T47D (cell line): ENCODE measurements at places on chromosomes 4 and X.

DNA sequence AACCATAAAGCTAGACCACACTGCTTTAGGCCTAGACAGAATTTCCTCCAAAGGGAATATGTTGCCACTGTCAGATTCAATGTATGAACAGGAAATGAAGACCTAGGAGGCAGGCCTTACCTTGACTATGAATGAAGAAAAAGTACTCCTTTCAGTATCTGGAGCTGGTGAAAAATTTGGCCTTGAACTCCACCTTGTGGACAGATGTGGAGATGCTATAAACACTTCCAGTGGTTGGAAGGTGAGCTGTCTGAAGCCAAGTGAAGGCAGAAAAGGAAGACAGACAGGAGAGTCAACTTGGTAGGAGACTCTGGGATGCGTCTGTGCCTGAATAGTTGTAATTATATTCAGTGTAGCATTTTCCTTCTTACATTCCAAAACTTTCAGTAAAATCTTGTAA lies 17.2 kb downstream of the SPIN3 start:
- DNase-seq: peak; percentile 17

DNA sequence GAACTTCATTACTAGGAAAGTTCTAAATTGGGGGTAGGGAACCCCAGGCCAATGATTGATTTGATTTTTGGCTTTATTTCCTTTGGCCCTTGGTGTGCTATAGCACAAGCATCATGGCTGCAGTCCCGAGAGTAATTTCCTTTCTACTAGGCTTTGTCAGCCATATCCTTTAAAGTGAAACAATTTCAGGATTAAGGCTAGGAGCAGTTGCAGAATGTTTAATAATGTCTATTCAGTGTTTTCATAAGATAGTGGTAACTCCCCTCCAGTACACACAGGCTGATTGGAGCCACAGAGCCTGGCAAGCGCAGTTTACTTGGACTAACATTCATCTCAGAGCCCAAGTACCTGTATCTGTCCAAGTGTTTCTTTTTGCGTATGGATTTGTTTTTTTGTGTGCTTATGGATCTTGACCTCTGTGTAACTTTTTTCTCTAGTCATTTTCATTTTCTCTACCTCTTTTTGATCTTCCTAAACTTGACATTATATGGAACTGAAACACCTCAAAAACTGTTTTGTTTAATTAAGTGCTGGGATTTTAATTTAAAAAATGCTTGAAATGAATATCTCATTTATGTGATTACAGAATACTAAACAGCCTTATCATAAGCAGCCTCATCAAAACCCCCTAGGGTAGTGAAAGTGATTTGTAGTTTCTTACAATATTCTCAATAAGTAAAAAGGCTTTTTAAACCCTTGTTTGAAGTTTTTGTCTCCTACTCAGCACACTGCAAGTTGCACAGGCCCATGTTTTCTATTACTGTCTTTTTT lies 7.5 kb downstream of the STIM2 start:
- DNase-seq: no peak

- DNase-seq: no peak
Measured at GRCh38 chrX:132924426-132924825, 34.0 kb downstream of the HS6ST2 start.

- no peak for DNase-seq
Measured at GRCh38 chr4:76737180-76737579, 160.8 kb downstream of the SOWAHB start.

GRCh38 chr4:7337196-7338058 lies 97.3 kb downstream of the PSAPL1 start:
- no peak for DNase-seq

DNA sequence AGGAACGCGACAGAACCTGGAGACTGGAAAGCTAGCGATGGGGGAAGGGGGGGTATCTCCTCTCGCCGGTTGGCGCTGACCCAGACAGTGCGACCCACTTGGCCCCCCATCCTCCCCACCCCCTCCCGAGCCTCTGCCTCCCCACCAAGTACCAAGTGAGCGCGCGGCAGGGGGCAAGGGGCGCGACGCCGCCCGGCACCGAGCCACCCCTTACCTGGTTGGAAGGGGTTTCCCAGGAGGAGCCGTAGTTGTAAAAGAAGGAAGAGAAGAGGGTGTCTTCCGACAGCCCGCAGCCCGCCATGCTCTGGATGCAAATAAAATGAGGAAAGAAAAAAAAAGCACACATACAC lies 112.2 kb downstream of the DHX15 start:
- DNase-seq: no peak

- DNase-seq: no peak
Measured at GRCh38 chrX:74603040-74603439, 11.4 kb downstream of the RLIM start.

DNA sequence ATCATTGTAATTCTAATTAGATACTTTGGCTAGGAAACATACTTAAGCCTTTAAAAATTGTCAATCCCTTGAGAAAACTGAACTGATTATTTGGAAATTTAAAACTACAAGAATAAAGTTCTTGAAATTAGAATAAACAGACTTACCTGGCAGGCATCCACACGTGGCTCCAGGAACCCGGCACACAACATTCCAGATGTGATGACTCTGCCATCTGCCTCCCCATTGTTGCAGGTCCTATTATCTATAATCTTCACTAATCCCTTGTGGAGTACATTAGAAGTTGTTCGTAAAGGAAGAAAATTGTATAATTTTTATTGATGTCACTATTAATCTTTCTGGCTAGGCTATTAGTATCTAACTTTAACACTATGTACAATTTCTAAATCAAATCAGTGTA lies 16.2 kb upstream of the GNRHR start:
- DNase-seq: no peak

GRCh38 chr4:43843501-43843900 lies 605.1 kb downstream of the KCTD8 start:
- DNase-seq: peak; percentile 22

DNA sequence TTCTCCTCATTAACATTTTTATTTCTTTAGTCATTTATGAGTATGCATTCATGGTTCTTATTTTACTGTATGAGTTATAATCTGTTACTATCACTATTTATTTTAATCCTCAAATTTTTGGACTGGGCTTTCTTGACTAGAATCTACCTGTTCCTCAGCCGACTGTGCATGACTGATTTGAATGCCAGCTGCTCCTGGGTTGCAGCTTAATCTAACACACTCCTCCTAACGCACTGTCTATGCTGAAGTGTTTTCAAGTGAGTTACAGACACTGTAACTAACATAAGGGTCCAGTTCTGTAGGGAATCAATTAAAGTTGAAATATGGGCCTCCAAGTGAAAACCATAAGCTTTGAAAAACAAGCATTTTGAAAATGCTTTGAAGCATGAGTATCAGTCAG lies 137.4 kb upstream of the ARSJ start:
- no peak for DNase-seq

- DNase-seq: no peak
Measured at GRCh38 chr4:155616117-155616516, 50.5 kb upstream of the GUCY1A1 start.

DNA sequence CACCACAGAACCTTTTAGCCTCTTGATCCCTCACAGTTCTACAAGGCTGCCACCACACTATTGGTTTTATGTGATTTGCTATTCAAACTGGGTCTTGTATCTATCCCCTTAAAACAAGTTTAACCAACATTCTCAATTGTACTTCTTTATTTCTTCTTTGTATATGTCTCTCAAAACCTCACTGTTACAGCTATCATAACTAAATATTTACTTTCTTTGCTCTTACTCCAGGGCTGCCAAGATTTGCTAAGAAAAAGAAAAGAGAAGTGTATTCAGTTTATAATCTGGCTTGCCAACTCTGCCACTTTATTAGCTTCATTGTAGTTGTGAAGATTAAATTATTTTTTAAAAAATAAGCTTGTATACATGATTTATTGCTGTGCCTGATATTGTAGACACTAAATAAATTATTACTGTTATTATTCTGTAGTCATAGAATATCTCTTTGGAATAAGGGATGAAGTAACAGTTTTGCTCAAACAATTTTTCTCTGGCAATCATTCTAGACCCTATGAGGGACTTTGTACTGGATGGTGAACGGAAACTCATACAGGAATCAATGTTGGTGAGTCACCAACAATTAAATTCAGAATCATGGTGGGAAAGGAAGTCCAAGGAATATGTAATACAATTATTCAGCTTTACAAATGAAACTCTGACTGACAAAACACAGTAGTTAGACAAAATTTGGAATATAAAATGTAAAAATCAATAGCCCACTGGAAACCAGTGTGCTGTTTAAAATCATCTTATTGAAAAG lies 127.1 kb upstream of the DCAF8L1 start:
- DNase-seq: no peak

DNA sequence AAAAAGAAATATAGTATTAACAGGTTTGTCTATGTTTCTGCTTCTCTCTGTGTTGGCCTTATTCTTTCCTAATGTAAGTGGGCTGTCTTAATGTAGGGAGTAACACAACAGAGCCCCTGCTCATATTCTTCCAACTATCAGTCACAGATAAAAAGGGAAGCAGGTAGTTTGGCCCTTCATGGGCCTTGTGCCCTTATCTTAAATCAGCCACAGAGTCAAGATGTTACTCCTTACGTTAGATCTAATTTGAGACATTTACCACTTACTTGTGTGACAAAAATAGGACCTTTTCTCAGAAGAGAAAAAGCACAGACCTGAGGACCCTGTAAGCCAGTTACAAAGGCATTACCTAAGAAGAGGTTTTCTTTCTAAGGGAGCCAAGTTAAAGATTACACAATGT lies 589.0 kb downstream of the GRXCR1 start:
- DNase-seq: no peak

DNA sequence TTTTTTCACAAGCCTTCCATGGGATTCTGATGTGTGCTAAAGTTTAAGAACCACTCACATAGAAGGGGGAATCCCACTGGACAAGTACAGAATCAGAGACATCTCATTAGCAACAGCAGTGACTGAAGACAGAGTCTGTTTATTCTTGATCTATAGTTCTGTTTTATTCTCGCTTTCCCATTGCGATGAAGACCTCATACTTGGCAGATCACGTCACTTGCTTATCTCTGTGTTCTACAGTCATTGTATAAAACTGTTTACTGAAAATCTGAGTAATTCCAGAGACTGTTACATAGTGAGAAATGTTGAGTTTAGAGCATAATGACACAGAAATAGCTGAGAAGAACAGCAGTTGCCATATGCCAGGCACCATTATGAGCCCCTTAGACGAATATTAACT lies 185.5 kb downstream of the PTTG2 start:
- no peak for DNase-seq

DNA sequence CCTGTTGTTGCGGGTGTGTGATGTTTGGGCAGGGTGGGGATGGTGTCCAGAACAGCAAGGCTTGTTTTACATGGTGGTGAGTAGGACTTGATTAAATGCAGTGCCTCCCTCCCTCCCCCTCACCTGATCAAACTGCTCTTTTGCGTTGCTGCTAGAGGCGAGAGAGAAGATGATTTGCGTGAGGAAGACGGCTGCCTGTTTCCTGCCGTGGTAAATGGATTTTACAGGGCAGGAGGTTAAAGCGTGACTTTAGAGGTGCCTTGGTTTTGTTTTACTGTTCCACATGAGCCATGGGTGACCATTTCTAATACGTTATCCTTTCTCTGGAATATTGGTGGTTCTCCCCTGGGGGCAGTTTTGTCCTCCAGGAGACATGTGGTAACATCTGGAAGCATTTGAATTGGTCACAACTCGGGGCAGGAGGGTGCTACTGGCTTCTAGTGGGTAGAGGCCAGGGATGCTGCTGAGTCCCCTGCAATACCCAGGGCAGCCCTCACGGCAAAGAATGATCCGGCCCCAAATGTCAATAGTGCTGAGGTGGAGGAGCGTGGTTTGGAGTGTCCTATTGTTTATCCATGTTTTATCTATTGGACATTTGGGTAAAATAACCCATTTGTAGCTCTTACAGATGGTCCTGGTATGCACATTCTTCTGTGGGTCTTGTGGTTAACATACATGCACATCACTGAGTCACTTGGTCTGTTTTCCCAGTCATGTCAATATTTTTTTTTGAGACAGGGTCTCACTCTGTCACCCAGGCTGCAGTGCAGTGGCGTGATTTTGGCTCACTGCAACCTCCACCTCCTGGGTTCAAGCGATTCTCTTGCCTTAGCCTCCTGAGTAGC lies 73.7 kb downstream of the SHROOM2 start:
- DNase-seq: no peak

- DNase-seq: no peak
Measured at GRCh38 chr4:36665985-36666527, 384.6 kb downstream of the DTHD1 start.

GRCh38 chr4:78799551-78800495 lies 23.7 kb downstream of the BMP2K start:
- DNase-seq: no peak

- no peak for DNase-seq
Measured at GRCh38 chr4:186831574-186831973, 107.9 kb upstream of the FAT1 start.

GRCh38 chr4:57110640-57111511 lies 691 bp upstream of the IGFBP7 start:
- DNase-seq: no peak

DNA sequence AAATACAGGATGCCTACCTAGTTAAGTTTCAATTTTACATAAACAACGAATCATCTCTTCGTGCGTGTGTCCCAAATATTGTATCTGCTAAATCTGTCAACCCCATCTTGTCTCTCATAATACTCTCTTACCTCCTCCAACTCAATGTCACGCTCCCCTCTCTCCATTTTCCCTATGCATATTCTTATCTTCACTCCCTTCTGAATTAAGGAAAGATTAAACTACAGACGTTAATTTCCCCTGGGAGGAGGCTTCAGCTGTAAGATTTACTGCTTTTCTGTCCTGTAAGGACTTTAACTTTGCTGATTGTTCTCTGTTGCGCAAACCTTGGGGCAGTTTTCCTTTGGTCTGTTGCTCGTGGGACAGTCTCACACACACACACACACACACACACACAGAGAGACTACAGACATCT lies 455 bp upstream of the ABCB7 start:
- DNase-seq: no peak

DNA sequence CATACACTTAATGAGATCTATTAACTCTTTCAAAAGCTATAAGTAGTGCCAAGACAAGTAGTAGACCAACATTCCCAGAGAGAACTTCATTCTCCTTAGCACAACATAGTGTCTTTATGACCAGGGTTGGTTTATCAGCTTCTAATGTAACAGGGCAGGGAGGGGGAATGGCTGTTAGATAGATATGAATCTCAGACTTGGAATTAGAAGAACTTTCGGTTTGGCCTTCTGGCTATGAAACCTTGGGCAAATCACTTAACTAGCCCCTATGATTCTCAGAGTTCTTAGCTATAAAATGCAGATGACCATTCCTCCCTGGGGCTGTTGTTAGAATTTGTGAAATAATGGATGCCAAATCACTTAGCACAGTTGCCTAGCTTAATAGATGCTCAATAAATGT lies 132.2 kb downstream of the SLC10A7 start:
- DNase-seq: no peak

- no peak for DNase-seq
Measured at GRCh38 chr4:168408620-168409019, 71.7 kb downstream of the DDX60L start.

DNA sequence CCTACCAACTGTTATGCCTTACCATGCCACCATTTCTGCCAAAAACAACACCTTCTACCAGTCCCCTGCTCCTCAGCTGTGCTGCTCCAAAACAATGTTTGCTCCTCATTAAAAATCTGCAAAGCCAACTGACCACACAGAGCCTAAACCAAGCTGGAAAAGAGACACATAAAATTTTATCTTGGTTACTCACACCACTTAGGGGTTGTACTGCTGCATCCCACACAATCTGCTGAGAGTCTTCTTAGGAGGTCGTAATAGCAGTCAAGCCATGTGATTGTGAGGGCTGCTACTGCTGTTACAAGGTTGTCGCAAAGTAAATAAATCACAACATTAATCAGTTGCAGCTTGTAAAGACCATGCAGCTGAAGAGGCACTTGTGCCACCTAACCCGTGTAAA lies 607.4 kb upstream of the FAM241A start:
- no peak for DNase-seq

GRCh38 chr4:32216502-32216901 lies 1496.3 kb downstream of the PCDH7 start:
- no peak for DNase-seq

GRCh38 chr4:5750052-5750945 lies 39.3 kb downstream of the EVC start:
- DNase-seq: no peak
